Tongue (tissue), 3 donors: ENCODE measurements at places on chromosomes 5 and 9.

GRCh38 chr9:126782053-126782388 is 22.8 kb upstream of the ZBTB43 start:
- DNase-seq = no peak

GRCh38 chr5:1174122-1174936 is 27.1 kb upstream of the SLC6A19 start:
- DNase-seq = peak; percentile 83

GRCh38 chr5:156148301-156148700 is 178.7 kb upstream of the SGCD start:
- peak; percentile 74 for DNase-seq

- DNase-seq = no peak
Observed at GRCh38 chr9:21415493-21416267, 6.8 kb downstream of the IFNA8 start.

- DNase-seq = no peak
Observed at GRCh38 chr5:36491856-36492255, 114.5 kb upstream of the SLC1A3 start.

DNA sequence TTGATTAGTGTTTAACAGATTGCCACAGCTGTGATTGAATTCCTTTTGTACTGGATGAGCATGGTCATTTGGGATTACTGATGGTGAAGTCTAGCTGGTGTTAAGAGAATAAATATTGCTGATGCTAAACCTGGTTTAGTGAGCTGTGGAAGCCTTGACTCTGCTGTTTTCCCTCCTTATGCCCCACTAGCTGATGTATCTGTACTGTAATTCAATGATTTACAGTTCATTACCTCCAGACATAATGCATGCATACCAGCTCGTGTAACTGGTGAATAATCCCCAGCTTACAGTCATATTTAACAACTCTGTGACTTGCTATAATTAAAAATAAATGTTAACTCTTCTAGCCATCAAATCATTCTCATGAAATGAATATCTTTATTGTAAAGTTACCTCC is 1.7 kb upstream of the CMYA5 start:
- DNase-seq = no peak

- DNase-seq = peak; percentile 70
Observed at GRCh38 chr9:69759021-69759420, 790 bp downstream of the PTAR1 start.

GRCh38 chr9:114140401-114140800 is 14.9 kb upstream of the COL27A1 start:
- DNase-seq = no peak
